ENCODE measurements at places on chromosomes 7 and 10.

DNA sequence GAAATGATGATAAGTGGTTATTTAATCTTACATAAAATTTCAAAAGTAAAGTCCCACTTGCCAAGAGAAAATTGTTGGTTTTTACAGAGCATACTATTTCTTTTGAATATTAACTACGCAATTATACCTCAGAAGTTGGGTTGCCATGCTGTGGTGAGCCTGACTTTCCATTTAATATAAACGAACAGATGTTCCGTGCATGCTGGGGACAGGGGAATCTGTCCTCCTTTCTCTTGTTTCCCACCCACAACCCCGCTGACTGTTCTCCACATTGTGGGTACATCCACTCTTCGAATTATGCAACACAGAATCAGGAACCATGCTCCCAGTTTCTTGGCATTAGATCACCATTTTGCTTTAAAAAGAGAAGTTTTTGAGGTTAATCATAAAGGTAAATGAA lies 29.2 kb upstream of the RTKN2 start:
- no peak for DNase-seq

DNA sequence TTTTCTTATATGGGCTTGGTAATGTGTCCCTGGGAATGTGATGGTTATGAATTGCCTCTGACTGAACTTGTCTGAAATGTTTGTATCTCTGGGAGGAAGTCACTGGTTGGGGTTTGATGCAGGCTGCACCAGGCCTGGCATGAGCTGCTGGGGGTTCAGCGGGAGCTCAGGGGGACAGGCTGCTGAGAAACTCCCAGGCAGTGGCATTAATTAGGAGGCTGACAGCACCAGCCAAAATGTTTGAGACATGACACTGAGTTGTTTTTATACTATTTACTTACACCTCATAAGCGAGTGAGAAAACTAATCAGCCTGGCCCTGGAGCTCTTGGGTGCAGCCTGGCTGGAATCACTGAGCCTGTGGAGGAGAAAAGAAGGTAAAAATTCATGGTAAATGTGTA lies 124.1 kb upstream of the SORCS3 start:
- no peak for DNase-seq

DNA sequence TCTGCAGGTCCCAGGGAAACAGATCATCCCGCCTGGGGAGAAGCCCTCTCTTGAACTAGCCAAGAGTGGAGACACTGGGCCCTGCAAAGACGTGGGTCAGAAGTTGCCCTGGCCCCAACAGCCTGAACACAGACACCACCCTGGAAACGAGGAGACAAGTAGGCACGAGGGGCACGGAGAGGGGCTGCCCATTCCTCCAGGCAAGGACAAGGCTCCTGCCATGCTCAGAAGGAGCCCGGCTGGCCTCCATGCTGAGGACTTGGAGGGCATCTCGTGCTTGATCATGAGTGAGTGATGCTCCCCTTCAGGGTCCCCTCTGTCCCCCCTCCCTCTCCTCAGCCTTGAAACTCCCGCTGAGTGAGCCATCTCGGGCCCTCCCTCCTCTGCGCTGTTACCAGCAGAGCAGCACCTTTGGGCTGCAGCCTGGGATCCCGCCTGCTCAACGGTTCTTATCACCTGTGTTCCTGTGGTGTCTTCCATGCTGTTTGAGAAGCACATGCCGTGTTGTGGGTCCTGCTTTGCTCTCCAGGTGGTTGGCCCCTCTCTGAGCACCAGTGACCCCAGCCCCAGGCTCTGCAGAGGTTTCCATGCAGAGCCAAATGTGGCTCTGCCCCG lies 544.3 kb downstream of the TCERG1L start:
- DNase-seq: no peak

GRCh38 chr10:131569851-131570715 lies 258.6 kb upstream of the TCERG1L start:
- no peak for DNase-seq

- DNase-seq: no peak
These were observed 271.1 kb downstream of the ADARB2 start for GRCh38 chr10:1465993-1466764.

GRCh38 chr10:118332948-118333710 lies 9.0 kb downstream of the FAM204A start:
- no peak for DNase-seq

DNA sequence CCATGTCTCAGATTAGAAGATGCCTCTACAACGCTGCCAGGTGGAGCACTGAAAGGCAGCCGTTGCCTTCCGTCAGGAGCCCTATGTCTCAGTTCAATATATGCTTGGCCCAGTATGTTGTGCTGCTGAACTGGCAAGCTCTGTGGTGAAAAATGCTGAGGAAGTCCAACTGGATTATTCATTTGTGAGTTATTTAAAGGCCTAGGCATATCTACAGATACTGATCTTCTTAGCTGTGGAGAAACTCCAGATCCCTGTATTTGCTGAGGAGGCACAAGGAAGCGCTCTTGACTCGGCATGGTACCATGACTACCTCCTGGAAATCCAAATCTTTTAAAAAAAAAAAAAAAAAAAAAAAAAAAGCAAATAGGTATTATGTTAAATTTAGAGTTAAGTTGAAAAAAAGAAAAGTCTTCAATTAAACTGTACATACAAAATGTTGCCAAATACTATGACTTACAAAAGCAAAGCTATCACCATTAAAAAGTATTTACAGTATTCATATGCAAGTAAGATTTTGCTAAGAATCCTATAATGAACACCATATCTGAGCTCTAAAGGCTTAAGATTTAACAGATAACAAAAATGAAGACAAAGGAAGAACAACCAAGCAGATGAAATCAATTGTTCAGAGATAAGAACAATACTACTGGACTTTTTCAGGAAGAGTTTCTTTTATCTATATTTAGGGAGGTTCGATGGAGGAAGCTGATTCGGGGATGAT lies 152.4 kb downstream of the GALNT11 start:
- DNase-seq: no peak

DNA sequence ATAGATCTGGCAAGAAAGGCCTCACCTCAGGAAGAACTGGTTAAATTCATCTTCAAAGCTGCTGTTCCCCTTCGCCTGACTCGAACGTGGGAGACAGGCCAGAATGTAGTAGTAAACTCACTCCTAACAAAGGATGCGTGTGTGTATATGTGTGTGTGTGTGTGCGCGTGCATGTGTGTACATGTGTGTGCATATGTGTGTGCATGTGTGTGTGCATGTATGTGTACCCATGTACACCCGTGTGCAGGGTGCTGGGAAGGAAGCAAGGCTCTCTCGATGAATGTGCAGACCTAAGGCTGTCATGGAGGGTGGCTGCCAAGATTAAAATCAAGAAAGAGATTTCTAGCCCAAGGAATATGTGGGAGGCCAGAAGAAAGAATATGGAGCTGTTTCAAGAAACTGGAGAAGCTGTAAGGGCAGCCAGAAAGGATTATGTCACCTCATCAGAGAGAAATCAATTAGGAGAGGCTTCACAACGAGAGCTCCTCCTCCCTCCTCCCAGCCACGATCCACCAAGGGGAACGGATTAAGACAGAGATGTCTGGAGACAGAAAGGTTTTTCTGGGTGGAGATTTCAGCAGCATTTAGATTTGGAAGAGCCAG lies 34.0 kb upstream of the LBX1 start:
- DNase-seq: no peak

DNA sequence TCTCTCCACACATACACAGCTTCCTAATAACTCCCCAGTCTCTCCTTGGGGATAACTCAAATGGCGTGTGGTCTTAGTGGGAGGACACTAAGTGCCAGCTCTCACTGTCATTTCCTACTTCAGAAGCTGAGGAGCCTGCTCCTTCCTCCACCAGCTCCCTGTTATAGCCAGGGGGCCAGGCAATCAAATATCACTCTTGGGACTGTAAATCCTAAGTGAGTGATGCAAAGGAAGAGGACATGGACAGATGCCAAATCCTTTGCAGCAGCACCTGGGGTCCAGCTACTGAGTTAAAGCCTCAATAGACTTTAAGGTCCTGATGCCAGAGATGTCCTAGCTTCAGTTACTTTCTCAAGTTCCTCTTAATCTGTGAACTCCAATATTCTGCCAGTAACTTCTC lies 34.1 kb downstream of the SEM1 start:
- DNase-seq: no peak

Measured in stimulated activated CD4-positive, alpha-beta T cell treated with anti-CD3 and anti-CD28 coated beads, TNF-alpha, amount 100 ng/mL, for 4 hours (primary cell).